ENCODE measurements at places on chromosomes 7 and 10. TPM values are rescaled to one million over a fixed set of nuclear protein-coding genes. Genes with fewer than 3 reads are reported as not detected.

CNNM2 gene
- 6.6 TPM for total RNA-seq

SLC26A5 gene
- total RNA-seq, result not detected

SPDYE9 gene
- total RNA-seq, result not detected

NKX1-2 gene
- not detected for total RNA-seq

CNNM1 gene
- total RNA-seq, result 0.20 TPM

TSC22D4 gene
- 126 TPM for total RNA-seq

NPSR1 gene
- total RNA-seq, result not detected

HSPA12A gene
- total RNA-seq, result not detected

JCAD gene
- total RNA-seq, result 0.31 TPM

AUTS2 gene
- 2.7 TPM for total RNA-seq

DNA sequence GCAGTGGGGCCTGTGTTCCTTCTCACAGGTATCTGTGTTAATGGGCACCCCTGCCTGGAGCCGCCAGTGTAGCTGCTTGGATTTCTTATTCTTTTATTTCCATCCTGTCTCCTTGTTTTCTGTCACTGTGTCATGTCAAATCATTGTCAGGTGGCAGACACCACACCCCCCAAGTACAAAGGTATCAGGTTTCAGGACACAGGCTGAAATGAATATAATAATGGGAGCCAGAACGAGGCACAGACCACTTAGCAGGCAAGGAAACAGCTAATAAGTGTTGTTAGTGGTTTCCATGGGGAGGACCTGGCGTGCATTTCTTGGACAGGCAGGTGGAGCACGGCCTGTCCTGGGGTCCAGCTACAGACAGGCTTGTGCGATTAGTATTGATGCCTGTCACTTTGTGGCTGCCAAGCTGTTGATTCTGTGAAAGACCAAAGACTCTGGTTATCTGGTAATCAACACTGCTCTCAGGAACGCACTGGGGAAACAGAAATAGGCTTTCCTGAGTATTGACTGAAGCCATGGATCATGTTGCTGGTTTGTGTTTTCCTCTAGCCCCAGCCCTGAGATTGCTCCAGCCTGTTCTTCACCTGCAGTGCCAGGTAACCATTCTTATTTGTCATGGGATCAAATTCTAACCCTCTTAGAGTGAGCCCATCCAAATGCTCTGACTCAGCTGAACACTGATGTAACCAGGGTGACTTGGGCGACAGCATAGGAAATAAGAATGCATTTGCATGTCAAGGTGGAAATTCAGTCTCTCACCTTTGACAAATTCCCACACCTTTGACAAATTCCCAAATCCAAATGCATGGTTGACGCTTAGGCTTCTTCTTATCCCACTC is 1002.0 kb downstream of the LRMDA start:
- H3K27ac ChIP-seq, result no peak overlapping the region
- DNase-seq, result no peak
- no peak overlapping the region for H3K4me3 ChIP-seq
- H3K36me3 ChIP-seq, result no peaks in the 10 kb centered on the region
- H3K27me3 ChIP-seq, result no peaks in the 10 kb centered on the region

DNA sequence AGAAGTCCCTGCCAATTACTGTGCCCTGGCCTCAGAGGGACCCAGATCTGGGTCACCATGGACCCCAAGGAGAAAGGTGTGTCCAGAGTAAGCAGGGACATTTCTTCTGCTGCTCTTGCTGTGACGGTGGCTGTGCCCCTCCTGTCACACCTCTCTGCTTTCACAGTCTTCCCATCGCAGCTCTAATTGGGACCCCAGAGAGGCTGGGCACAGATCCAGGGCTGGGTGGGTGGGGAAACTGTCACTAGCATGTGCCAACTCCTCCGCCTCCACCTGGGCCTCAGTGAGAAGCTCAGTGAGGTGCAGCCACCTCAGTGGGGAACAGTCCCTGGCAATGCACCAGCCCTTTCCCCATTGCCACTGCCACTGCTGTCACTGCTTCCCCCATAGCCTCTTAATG is 37.3 kb upstream of the ADCYAP1R1 start:
- H3K4me3 ChIP-seq, result no peak overlapping the region
- no peak for DNase-seq
- no peaks in the 10 kb centered on the region for H3K36me3 ChIP-seq
- H3K27ac ChIP-seq, result no peak overlapping the region

GRCh38 chr7:154584352-154585252 is 418.3 kb downstream of the PAXIP1 start:
- no peak overlapping the region for H3K27ac ChIP-seq
- H3K36me3 ChIP-seq, result no peaks in the 10 kb centered on the region
- H3K27me3 ChIP-seq, result no peaks in the 10 kb centered on the region
- no peaks in the 10 kb centered on the region for H3K4me1 ChIP-seq
- H3K4me3 ChIP-seq, result no peak overlapping the region

- no peaks in the 10 kb centered on the region for H3K27me3 ChIP-seq
- H3K4me3 ChIP-seq, result no peak overlapping the region
- H3K4me1 ChIP-seq, result no peaks in the 10 kb centered on the region
- H3K36me3 ChIP-seq, result no peaks in the 10 kb centered on the region
Measured at GRCh38 chr10:11893749-11894278, 70.7 kb downstream of the PROSER2 start.

DNA sequence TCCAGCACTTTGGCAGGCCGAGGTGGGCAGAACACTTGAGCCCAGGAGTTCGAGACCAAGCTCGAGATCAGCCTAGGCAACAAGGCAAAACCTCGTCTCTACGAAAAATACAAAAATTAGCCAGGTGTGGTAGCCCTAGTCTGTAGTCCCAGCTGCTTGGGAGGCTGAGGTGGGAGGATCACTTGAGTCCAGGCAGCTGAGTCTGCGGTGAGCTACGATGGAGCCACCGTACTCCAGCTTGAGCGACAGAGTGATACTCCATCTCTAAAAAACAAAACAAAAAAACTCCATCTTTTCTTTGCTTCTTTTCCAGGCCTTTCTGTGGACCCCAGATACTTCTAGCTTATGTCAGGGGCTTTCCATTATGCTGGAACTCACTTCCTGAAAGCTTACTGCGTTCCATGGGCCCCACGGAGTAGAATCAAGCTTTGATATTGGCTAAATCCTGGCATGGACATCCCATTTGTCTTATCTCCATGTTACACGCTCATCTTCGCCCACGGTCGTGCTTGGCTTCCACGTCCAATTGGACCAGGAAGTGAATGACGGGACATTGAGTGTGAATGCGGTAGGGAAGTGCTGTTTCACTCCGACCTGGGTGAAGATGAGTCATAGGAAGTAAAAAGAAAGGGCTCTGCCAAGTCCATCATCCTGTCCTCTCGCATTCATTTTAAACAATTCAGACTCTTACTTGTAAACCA is 45.7 kb downstream of the FAM171A1 start:
- H3K4me3 ChIP-seq, result no peak overlapping the region
- H3K4me1 ChIP-seq, result peaks cover 11% of the 10 kb centered on the region
- DNase-seq, result no peak
- no peak overlapping the region for H3K27ac ChIP-seq
- no peaks in the 10 kb centered on the region for H3K36me3 ChIP-seq
- peaks cover 2% of the 10 kb centered on the region for H3K27me3 ChIP-seq

DNA sequence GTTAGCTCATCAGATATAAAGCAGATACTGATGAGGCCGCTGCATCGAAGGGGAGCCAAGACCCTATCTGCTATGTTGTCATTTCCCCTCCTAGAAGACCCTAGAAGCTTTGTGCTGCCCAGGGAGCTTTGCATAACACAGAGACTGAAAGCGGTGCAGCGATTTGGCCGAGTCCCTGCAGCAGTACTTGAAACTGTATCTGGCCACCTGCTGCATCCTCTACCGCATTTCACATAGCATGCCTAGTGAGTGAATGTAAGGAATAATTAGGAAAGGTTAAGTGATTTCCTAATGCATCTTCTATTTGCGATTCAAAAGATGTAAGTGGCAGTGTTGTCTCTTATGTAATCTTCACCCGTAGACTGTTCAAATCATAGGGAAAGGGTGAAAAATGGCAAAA is 106.7 kb downstream of the LRMDA start:
- H3K36me3 ChIP-seq, result no peaks in the 10 kb centered on the region
- H3K4me1 ChIP-seq, result no peaks in the 10 kb centered on the region
- H3K27ac ChIP-seq, result no peak overlapping the region
- H3K4me3 ChIP-seq, result no peak overlapping the region

GRCh38 chr7:20220921-20221547 is 3.9 kb upstream of the MACC1 start:
- DNase-seq, result no peak
- H3K36me3 ChIP-seq, result no peaks in the 10 kb centered on the region
- H3K4me1 ChIP-seq, result no peaks in the 10 kb centered on the region

DNA sequence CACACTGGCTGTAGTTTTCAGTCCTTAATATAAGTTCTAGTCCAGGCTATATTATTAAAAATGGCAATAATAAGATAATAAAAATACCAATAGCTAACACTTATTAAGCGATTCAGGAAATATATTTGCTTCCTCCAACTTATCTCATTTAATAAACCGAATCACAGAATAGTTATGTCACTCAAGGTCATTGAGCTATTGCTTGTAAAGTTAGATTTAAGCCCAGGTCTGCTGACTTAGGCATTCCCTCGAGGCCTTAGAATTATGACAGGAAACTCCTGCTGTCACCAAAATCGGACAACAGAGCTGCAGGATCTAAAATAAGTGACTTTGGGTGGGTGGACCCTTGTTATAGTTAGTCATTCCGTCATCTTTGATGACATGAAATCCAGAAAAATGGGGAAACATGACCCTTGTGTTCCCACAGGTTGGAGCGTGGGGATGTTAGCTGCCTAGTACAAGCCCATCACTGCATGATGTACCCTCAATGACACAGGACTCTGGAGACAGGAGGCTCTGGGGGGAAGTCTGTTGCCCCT is 181.3 kb upstream of the PHYHIPL start:
- no peak overlapping the region for H3K4me3 ChIP-seq
- no peak for DNase-seq
- H3K4me1 ChIP-seq, result no peaks in the 10 kb centered on the region
- H3K36me3 ChIP-seq, result no peaks in the 10 kb centered on the region
- H3K27me3 ChIP-seq, result no peaks in the 10 kb centered on the region
- no peak overlapping the region for H3K27ac ChIP-seq

- peaks cover 19% of the 10 kb centered on the region for H3K4me1 ChIP-seq
- no peak for DNase-seq
- no peak overlapping the region for H3K27ac ChIP-seq
- no peaks in the 10 kb centered on the region for H3K36me3 ChIP-seq
- peaks cover 2% of the 10 kb centered on the region for H3K27me3 ChIP-seq
- H3K4me3 ChIP-seq, result no peak overlapping the region
Measured at GRCh38 chr10:62985807-62986600, 147.1 kb upstream of the NRBF2 start.

DNA sequence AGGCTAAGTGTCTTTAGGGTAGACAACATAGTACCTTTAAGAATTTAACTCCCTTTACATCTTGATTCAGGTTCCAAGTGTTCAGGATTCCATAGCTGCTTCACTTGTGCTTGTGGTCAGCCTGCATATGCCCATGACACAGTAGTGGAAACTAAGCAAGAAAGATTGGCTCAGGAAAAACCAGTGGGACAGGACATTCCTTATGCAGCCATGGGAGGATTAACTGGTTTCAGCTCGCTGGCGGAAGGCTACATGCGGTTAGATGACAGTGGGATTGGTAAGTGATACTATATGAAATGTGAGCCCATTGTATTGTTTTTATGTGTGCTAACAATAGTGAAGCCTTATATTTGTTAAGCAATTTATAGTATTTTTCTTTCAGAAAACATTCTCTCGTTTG is 11.3 kb downstream of the FAM221A start:
- H3K4me1 ChIP-seq, result no peaks in the 10 kb centered on the region
- peaks cover 16% of the 10 kb centered on the region for H3K36me3 ChIP-seq
- no peak for DNase-seq
- H3K4me3 ChIP-seq, result no peak overlapping the region

GRCh38 chr7:28768577-28769147 is 189.5 kb downstream of the TRIL start:
- no peak overlapping the region for H3K4me3 ChIP-seq
- no peak overlapping the region for H3K27ac ChIP-seq
- no peaks in the 10 kb centered on the region for H3K36me3 ChIP-seq

- H3K4me3 ChIP-seq, result no peak overlapping the region
- no peaks in the 10 kb centered on the region for H3K4me1 ChIP-seq
- H3K36me3 ChIP-seq, result peaks cover 5% of the 10 kb centered on the region
- no peaks in the 10 kb centered on the region for H3K27me3 ChIP-seq
- H3K27ac ChIP-seq, result no peak overlapping the region
Measured at GRCh38 chr7:27835376-27835775, 95.4 kb downstream of the TAX1BP1 start.

- no peak overlapping the region for H3K27ac ChIP-seq
- H3K36me3 ChIP-seq, result peaks cover 48% of the 10 kb centered on the region
- H3K4me1 ChIP-seq, result peaks cover 10% of the 10 kb centered on the region
- no peak for DNase-seq
Measured at GRCh38 chr10:88920198-88920597, 32.4 kb downstream of the ACTA2 start.

DNA sequence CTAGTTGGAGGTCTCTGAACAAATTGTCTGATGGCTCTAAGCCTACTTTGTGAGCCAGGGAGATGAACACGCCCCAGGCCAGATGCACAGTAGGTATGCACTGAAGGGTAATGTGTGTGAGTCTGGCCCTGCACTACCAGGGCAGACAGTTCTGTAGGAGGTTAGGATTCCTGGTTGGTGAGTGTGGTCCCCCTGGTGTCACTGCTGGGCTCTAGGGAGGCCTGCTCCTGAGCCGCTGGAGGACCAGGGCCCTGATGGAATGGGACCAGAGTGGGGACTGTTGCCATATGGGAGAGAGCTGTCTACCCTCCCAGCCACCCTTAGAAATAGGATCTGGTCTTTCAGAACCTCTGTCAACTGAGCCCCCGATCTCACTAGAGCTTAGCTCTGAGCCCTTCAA is 42.0 kb downstream of the CDH23 start:
- DNase-seq, result no peak
- H3K4me3 ChIP-seq, result no peak overlapping the region
- no peaks in the 10 kb centered on the region for H3K4me1 ChIP-seq
- H3K36me3 ChIP-seq, result no peaks in the 10 kb centered on the region

DNA sequence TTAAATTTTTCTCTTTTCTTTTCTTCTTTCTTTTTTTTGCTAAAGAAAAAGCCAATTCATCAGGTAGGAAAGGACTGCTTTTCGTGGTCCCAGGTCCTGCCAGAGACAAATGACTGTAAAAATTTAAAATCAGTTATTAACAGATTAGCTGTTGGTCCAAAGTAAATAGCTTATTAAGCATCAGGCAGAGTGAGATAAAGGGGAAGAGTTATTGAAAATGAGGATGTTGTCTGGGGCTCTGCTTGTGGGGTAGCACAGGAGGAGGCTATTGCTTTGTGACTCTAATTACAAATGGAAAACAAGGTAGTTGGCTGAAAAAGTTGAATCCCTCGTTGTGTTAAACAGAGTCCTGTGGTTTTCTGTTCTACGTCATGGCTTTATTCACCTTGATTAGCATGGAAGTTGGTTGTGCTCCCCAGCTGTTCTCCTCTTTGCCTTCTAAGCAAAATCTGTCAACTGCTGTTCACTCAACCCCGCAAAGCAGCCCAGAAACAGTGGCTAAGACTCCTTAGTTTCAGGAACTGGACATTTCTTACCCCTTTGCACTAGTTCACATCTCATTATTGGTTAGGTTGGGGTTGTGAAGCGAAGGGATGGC is 128.9 kb downstream of the SNX10 start:
- H3K4me3 ChIP-seq, result no peak overlapping the region
- H3K4me1 ChIP-seq, result no peaks in the 10 kb centered on the region
- H3K36me3 ChIP-seq, result no peaks in the 10 kb centered on the region
- H3K27me3 ChIP-seq, result peaks cover 14% of the 10 kb centered on the region
